ENCODE measurements at places on chromosomes 5 and 9. TPM values are rescaled to one million over a fixed set of nuclear protein-coding genes. Genes with fewer than 3 reads are reported as not detected.

The NTNG2 gene
- total RNA-seq = 2.6 TPM

The BTNL8 gene
- total RNA-seq = 0.87 TPM

The PDCD1LG2 gene
- not detected for total RNA-seq

The HMCN2 gene
- 0.12 TPM for total RNA-seq

DNA sequence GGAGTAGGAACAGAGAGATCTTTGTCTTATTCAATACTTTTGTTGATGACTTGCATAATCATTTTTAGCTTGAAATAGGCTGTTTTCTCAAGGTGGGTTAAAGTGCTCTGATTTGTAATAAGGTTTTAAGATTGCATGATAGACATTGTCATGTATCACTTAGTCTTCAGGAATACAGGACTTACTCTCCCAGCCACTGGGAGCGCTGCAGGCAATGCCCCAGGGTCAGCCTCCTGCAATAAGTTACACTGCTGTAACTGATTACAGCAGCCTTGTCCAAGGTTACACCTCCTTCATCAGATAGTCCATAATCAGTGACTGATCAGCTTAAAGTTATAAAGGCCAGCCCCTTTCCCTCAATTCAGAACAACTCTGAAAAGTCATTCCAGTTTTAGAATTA is 218.6 kb downstream of the ESM1 start:
- DNase-seq = no peak

- no peak for DNase-seq
Measured at GRCh38 chr5:88845081-88845697, 37.8 kb downstream of the MEF2C start.

DNA sequence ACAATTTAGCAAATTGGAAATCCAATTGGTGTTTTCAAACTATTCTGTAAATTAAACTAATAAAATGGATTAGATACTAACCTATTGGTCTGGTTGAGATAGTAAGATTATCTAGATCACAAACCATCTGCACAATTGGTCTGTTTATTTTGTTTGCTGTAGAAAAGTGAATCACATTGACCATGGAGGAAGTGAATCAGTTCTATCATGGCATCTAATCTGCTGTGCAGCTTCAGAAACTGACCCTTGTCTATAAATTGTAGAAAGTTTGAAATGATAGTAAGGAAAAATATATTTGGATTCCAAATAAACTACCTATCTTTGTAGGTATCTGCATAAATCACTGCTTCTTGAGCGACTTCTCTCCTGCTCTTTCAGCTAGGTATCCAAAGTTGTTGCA is 1865.4 kb downstream of the MAT2B start:
- no peak for DNase-seq

DNA sequence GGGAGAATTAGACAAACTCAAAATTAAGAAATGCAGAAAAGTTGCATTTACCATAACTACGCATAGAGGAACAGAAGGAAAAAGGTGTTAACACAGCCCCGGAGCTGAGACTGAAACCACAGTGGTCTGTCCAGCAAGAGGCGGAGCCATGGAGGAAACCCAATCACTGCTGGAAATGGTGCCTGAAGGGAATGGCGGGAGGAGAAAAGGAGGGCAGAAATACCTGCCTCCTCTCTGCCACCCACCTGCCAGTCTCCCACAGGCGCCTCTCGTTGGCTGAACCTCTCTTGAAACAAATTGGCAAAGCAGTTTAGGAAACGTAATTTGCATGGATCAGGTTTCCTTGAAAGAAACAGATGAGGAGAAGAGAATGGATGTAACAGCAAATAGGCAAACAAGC is 9.7 kb upstream of the PRKACG start:
- no peak for DNase-seq

- no peak for DNase-seq
Measured at GRCh38 chr9:9122230-9122875, 1322.8 kb upstream of the DMAC1 start.

- no peak for DNase-seq
Measured at GRCh38 chr5:71587766-71588532, 809 bp downstream of the MCCC2 start.

DNA sequence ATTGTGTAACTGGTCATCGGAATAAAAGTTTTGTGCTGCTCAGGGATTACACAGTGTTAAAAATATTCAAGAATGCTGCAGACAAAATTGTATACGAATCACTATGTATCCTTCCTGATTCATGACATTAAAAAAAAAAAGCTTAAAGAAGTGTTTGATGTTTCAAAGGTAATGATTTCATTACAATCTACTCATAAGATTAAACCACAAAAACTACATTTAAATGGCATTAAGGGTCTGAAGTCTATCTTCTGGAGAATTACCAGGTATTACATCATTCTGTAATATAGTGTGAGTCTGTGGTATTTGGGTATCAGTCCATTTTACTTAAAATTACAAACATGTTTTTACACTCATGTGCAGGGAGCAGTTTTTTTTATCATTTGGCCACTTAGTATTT is 324.4 kb downstream of the NDUFS4 start:
- no peak for DNase-seq

- DNase-seq = no peak
Measured at GRCh38 chr9:127065592-127065991, 56.8 kb downstream of the ANGPTL2 start.

DNA sequence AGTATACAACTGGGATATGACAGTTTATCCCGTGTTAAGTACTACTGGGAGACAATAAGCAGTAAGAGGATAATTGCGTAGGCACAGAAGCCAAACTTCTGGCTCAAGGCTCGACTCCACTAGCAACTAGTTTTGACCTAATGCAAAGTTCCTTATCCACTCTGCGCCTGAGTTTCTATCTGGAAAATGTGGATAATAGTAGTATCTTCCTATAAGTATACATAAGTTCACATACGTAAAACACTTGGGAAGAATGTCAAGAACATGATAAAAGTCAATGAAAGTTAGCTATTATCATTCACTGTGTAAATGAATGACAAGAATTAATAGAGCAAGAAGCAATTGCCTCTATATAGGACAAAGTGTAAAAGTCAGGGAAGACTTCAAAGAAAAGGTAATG is 45.7 kb downstream of the FTMT start:
- no peak for DNase-seq
